ENCODE measurements at places on chromosomes 2 and 18. TPM values are rescaled to one million over a fixed set of nuclear protein-coding genes. Genes with fewer than 3 reads are reported as not detected.

LYPD1 gene
- total RNA-seq = not detected

TNS1 gene
- total RNA-seq = 828 TPM

MCFD2 gene
- total RNA-seq = 61.2 TPM

C2orf78 gene
- total RNA-seq = not detected

GRCh38 chr18:55634545-55634944, 46.6 kb upstream of the TCF4 start:
- H3K27ac ChIP-seq = no peak overlapping the region
- no peaks in the 10 kb centered on the region for H3K36me3 ChIP-seq
- no peaks in the 10 kb centered on the region for H3K4me1 ChIP-seq

DNA sequence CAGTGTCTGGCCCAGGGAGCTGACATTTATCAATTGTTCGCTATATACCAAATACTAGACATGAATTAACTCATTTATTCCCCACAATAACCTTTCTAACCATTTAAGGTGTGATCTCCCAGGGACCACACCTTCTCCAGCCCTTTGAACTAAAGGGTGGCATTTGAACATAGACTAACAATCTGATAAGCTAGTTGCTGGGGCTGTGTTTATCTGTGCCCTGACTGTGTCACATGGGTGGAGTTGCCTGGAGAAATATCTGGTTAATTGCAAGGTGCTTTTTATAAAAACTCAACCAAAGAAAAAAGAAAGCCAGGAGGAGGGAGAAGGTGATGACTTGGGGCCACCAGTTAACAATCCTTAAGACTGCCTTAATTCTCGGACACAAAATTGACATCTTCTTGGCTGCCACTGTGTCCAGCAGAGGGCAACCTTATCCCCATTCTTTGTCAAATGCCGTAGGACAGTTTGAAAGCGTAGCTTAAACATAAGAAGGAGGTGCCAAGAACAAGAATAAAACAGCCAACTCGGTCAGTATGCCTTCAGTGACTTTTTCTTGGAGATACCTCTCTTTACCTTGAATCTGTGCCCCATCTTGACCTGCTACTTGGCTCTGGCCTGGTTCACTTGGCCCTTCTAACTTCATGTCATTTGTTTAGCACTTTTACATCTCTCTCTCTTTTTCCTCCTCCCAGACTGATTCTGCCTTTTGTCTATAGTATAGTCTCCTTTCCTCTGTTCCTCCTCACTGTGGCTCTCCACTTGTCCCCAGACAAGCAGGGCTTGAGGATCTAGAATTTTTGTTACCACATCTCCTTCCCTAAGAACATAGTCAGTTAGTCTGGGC, 183.4 kb downstream of the MYO3B start:
- H3K36me3 ChIP-seq = no peaks in the 10 kb centered on the region
- peaks cover 88% of the 10 kb centered on the region for H3K27me3 ChIP-seq
- DNase-seq = no peak
- no peak overlapping the region for H3K4me3 ChIP-seq
- no peak overlapping the region for H3K27ac ChIP-seq
- no peaks in the 10 kb centered on the region for H3K4me1 ChIP-seq

GRCh38 chr2:226450141-226450540, 349.5 kb downstream of the IRS1 start:
- DNase-seq = no peak
- no peaks in the 10 kb centered on the region for H3K27me3 ChIP-seq

DNA sequence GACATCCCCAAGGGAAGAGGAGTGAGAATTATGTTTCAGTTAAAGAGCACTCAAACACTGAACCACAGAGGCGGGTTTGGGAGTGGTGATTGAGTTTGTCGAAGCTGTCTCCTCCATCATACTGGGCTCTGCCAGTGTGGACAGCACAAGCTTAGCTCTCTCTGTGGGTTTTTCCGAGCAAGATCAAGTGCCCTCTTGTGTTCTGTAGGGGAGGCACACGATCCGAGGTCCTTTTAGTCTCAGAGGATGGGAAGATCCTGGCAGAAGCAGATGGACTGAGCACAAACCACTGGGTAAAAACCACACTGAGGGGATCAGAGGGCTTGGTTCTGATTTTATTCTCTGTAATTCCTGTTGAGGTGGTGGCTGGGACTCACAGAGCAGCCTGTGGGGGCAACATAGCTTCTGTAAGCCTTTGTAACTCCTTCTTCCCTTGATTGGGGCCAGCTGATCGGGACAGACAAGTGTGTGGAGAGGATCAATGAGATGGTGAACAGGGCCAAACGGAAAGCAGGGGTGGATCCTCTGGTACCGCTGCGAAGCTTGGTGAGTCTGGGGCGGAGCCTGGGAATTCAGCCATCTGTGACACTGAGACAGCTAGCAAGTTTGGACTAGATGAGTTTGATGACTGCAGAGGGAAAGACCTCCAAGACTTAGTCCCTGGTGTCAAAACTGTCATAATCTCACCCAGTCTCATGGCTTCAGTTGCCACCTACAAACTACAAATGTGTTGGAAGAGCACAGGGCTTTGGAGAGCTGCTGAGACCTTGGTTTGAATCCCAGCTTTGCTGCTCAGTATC, 2.0 kb downstream of the NAGK start:
- no peak for DNase-seq
- peaks cover 56% of the 10 kb centered on the region for H3K4me1 ChIP-seq
- H3K27ac ChIP-seq = no peak overlapping the region
- H3K27me3 ChIP-seq = no peaks in the 10 kb centered on the region
- H3K4me3 ChIP-seq = peak overlapping the region; percentile 87

- no peaks in the 10 kb centered on the region for H3K36me3 ChIP-seq
- peaks cover 18% of the 10 kb centered on the region for H3K27me3 ChIP-seq
- H3K27ac ChIP-seq = no peak overlapping the region
- no peaks in the 10 kb centered on the region for H3K4me1 ChIP-seq
- H3K4me3 ChIP-seq = no peak overlapping the region
- no peak for DNase-seq
Observed at GRCh38 chr18:43539862-43540261, 262.6 kb upstream of the SYT4 start.

GRCh38 chr2:233325256-233325655, 17.6 kb downstream of the SAG start:
- no peak overlapping the region for H3K27ac ChIP-seq
- no peaks in the 10 kb centered on the region for H3K36me3 ChIP-seq
- no peaks in the 10 kb centered on the region for H3K4me1 ChIP-seq
- DNase-seq = no peak
- H3K4me3 ChIP-seq = no peak overlapping the region
- peaks cover 14% of the 10 kb centered on the region for H3K27me3 ChIP-seq

GRCh38 chr18:75202696-75203365, 6.1 kb downstream of the PTGR3 start:
- H3K27ac ChIP-seq = peak overlapping the region; percentile 99
- no peak for DNase-seq
- no peaks in the 10 kb centered on the region for H3K27me3 ChIP-seq
- no peak overlapping the region for H3K4me3 ChIP-seq

DNA sequence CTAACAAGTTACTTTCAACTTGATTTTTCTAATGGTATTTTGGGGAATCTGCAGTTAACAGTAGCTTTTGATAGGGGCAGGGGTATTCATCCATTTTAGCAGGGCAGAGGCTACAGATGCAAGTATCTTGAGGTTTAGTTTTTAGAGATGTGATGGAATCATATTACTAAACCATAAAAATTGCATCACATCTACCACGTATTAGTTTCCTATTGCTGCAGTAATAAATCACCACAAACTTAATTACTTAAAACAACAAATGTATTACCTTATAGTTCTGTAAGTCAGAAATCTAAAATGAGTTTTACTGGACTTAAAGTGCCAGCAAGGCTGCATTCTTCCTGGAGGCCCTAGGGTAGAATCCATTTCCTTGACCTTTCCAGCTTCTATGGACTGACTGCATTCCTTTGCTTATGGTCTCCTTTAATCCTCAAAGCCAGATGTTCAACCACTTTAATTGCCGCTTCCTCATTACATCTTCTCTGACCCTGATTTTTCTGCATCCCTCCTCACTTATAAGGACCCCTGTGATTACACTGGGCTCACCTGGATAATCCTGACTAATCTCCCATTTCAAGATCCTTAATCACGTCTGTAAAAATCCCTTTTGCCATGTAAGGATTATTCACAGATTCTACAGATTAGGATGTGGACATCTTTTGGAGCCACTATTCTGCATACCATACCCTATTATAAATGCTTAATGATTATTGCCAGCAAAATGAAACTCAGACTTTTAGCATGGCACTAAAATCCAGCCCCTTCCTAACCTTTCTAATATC, 21.9 kb upstream of the EXOC6B start:
- peaks cover 15% of the 10 kb centered on the region for H3K27me3 ChIP-seq
- no peak overlapping the region for H3K27ac ChIP-seq

DNA sequence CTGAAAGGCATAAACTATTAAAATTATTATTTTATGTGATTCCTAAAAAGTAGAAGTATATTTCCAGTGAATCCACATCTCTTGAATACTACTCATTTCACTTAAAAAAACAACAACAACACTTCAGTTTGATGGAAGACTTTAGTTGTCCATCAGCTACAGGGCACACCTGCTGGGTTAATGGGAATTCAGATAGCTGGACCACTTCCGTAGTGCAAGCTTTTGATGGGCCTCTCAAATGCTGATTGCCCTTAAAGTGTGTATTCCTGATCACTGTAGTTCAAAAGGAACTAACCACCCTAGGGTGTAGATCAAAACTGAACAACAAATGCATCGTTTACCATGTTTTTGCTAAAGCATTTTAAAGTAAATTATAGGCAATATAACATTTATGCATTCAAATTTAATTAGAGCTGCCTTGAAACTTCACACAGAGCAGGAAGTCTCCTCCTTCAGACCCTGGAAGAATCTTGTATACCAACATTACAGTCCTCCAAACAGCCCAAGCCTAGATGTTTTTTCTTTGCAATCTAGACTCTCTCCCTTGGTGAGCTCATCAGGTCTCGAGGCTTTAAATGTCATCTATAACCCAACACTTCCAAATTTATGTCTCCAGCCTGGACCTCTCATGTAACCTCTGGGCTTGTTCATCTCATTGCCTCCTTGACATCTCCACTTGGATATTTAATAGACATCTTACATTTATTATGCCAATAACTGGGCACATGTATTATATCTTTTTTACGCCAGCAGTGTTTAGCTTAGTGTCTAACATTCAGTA, 510.1 kb upstream of the SLC39A10 start:
- H3K36me3 ChIP-seq = no peaks in the 10 kb centered on the region
- no peak for DNase-seq
- H3K27me3 ChIP-seq = no peaks in the 10 kb centered on the region
- no peaks in the 10 kb centered on the region for H3K4me1 ChIP-seq

GRCh38 chr2:15753233-15753798, 161.6 kb downstream of the DDX1 start:
- H3K36me3 ChIP-seq = no peaks in the 10 kb centered on the region
- no peaks in the 10 kb centered on the region for H3K27me3 ChIP-seq
- no peak overlapping the region for H3K4me3 ChIP-seq
- DNase-seq = no peak

DNA sequence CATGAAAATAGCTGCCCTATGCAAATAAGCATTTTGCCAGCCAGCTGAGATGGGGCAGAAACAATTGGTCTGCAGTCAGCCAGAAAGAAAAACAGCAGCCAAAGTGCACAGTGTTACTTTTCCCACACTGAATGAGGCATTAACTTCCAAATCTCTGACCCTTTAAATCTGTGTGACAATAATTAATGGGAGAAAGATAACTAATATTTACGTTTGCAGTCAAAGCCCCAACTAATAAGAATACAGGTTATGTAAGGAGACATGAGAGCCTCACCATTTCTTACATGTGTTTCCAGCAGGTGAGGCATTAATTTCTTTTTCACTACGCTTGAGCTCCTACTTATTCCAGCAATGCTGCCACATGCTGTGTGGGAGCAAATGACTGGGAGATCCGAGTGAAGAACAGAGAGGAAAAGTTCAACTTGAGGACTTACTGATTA, 339.0 kb downstream of the SATB2 start:
- H3K36me3 ChIP-seq = no peaks in the 10 kb centered on the region
- DNase-seq = no peak
- H3K27me3 ChIP-seq = no peaks in the 10 kb centered on the region

GRCh38 chr2:221555494-221555846, 16.6 kb downstream of the EPHA4 start:
- H3K27ac ChIP-seq = peak overlapping the region; percentile 45
- peak overlapping the region; percentile 20 for H3K4me3 ChIP-seq
- peaks cover 47% of the 10 kb centered on the region for H3K4me1 ChIP-seq
- no peaks in the 10 kb centered on the region for H3K36me3 ChIP-seq
- no peak for DNase-seq
- H3K27me3 ChIP-seq = no peaks in the 10 kb centered on the region

- H3K36me3 ChIP-seq = peaks cover 9% of the 10 kb centered on the region
- H3K27ac ChIP-seq = peak overlapping the region; percentile 87
- peaks cover 62% of the 10 kb centered on the region for H3K4me1 ChIP-seq
- no peak overlapping the region for H3K4me3 ChIP-seq
- DNase-seq = no peak
Observed at GRCh38 chr2:100902817-100903405, 83.0 kb downstream of the NPAS2 start.

DNA sequence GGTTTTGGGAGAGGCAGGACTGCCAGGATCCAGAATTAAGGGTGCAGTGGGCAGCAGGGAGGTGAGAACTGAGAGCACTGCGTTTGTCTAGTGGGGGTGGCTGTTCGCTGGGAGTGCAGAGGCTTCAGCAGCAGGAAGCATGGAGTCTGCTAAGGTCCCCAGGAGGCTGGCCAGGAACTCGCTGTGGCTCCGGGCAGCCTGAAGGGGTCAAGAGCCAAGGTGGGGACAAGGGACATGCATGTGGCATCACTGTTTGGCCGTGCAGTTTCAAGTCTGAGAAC, 43.2 kb upstream of the SEMA4C start:
- H3K4me1 ChIP-seq = peaks cover 73% of the 10 kb centered on the region
- peak overlapping the region; percentile 73 for H3K27ac ChIP-seq
- no peaks in the 10 kb centered on the region for H3K36me3 ChIP-seq
- DNase-seq = no peak
- H3K4me3 ChIP-seq = no peak overlapping the region
